ENCODE measurements at places on chromosomes 5 and 9.

DNA sequence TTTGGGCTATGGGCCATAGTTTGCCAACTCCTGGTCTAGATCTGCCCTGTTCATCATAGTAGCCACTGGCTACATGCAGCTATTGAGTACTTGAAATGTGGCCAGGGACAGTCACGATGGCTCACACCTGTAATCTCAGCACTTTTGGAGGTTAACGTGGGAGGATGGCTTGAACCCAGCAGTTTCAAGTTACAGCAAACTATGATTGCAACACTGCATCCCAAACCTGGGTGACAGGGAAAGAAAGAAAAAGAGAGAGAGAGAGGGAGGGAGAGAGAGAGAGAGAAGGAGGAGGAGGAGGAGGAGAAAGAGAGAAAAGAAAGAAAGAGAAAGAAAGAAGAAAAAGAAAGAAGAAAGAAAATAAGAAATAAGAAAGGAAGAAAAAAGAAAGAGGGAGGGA is 5.1 kb upstream of the GMCL2 start:
- DNase-seq = peak; percentile 36

GRCh38 chr5:42399702-42400101 is 23.5 kb upstream of the GHR start:
- no peak for DNase-seq

- peak; percentile 21 for DNase-seq
These were observed 7.2 kb downstream of the CYSTM1 start for GRCh38 chr5:140182075-140182711.

- DNase-seq = no peak
These were observed 372.2 kb downstream of the ZSWIM6 start for GRCh38 chr5:61704289-61704688.

DNA sequence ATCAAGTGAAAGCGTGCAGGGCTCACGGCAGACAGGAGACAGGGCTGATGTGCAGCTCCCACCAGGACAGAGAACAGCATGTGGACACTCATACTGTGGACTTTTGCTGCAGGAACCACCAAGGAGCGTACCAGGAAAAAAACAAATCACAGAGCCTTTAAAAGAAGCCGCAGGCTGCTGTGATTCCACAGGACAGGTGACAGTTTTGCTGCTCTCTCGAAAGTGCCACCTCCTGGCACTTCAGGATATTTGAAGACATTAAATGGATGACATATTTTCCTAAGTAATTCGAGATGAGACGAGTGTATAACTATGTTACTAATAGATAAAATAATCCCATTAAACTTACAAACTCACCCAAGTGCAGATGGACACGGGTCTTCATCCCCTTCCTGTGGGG is 29.3 kb downstream of the ZDHHC11 start:
- DNase-seq = no peak

- DNase-seq = peak; percentile 28
These were observed 707 bp upstream of the ZFYVE16 start for GRCh38 chr5:80406980-80407734.

GRCh38 chr5:141778683-141779082 is 96.7 kb upstream of the ARAP3 start:
- no peak for DNase-seq

GRCh38 chr5:74934949-74935751 is 69.0 kb upstream of the FAM169A start:
- DNase-seq = peak; percentile 54

DNA sequence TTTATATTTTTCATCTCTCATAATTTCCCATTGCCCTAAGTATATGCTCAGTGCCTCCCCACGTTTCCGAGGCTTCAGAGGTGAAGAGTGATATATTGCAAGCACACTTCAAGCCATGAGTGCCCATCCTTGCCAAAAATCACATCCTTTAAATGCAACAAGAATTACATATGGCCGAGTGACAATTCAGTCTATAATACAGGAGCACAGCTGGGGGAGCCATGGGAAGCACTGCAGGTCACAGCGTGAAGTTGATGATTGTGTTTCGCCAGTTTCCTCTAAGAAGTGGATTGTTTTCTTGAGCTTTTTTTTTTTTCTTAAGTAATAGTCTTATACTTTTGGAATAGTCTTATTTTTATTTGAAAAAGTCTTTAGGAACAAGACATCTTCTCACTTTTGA is 61.1 kb downstream of the MTRR start:
- DNase-seq = no peak

DNA sequence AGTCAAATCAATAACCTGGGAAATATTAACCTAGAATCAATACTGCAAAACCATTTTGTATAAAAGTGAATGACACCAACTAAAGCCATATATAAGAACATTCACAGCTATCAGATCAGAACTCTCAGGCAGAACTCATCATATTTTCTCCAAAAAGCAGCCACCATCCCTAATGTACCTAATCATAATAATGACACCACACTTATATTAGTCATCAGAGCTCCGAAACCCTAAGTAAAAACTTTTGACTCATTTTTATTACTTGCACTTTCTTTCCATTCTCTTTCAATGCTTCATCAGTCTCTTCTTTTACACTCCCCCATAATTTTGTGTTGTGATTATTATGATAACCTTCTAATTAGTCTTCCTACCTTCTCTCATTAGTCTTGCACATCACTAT is 45.3 kb downstream of the INSL6 start:
- DNase-seq = peak; percentile 3

- DNase-seq = no peak
These were observed 146.7 kb upstream of the RAI14 start for GRCh38 chr5:34509392-34509791.

- peak; percentile 94 for DNase-seq
These were observed 53.2 kb downstream of the ZNF474 start for GRCh38 chr5:122182491-122182921.

GRCh38 chr9:129264388-129264787 is 86.3 kb upstream of the IER5L start:
- no peak for DNase-seq

- no peak for DNase-seq
These were observed 19.7 kb upstream of the ASTN2 start for GRCh38 chr9:117434566-117434965.

DNA sequence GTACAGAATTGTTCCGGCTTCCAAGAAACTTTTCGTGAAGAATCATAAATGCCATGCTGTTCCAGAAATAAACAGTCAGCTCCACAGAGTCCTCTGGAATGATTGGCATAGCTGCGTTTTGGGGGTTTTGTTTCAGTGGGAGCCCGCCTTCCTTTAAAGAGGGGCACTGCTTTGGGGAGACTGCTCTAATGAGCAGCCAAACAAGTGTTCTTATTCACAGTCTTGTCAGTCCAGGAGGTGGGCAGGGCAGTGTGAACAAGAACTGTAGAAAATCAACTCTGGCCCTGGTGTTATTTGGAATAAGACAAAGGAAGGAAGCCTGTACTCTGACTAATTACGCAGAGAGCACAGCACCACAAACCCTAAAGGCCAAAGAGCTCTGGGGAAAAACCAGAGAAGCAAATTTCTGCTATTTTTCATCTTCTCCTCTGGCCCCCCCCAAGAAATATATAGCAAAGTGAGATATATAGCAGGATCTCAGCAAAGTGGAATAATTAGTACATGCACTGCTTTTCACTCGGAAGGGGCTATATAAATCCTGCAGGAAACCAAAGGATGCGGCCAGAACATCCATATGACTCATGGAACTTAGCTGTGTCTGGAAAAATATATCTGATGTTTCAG is 92.9 kb downstream of the GLDC start:
- DNase-seq = peak; percentile 66

DNA sequence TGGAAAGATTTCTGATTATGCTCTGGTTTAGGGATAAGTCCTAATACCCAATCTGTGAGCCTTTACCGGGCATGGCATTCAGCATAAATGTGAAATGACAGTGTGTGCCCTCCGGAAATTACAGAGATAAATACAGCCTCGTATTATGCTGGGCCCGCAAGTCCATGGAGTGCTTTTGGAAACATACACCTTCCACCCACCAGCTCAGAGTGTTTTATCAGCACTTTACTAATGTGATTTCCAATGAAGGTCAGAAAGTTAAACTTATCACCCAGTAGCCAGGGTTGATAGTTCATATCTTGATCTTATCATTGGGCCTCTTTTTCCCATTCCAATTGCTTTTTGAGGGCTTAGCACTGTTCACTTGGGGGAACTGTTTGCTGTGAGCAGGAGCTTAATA is 94.8 kb downstream of the SGCD start:
- DNase-seq = no peak

DNA sequence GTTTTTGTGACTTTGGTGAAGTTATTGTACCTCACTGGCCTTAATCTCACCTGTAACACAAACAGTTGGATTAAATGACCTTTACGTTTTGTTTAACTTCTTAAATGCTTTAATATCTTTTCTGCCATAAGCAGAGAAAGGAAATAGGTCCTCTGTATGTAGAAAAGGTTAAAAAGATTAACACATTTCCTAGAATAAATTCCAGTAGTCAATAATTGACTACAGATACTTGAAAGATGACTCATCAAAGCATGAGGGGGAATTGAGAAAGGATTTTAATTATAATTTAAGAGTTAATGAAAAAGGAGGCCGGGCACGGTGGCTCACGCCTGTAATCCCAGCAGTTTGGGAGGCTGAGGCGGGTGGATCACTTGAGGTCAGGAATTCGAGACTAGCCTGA is 35.8 kb upstream of the CMYA5 start:
- no peak for DNase-seq

DNA sequence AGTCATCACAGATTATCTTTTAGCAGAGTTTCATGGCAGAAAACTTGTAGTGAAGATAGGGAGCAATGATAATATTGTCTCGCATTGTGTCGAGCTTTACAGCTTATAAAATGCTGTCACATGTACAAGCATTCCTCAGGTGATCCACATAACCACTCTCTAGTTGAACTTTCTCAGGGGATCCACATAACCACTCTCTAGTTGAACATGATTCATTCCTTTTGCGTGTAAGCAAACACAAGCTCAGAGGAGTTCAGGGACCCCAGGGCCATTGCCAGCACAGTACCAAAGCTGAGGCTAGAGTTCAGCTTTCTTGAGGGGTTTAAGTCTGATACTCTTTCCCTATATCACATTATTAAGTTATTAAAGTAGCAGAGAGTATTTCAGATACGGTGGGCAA is 86.7 kb downstream of the CDH6 start:
- DNase-seq = peak; percentile 64

- no peak for DNase-seq
These were observed 24.3 kb upstream of the CNOT6 start for GRCh38 chr5:180469866-180470265.

- no peak for DNase-seq
These were observed 165.0 kb upstream of the HMHB1 start for GRCh38 chr5:143646961-143647360.

DNA sequence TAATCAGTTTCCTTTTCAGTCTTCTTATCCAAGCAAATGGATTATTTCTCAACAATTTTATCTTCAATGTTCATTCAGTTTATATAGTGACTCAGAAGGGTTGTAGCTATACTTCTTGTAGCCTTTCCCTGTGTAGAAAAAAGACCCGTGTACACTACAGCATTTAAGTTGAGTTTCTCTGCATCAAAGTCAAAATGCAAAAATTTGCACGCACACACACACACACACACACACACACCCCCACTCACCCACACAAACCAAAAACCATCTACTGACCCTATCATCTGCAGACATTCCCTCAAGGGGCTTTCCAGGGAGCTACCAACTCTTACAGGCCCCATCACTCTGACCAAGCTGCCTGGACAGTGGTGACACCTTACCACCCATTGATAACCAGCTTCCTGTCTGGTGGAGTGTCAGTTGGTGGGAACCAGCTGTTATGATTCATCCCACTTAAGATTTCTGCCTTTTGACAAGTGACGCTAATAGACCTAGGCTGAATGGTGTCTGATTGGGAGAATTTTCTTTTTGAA is 12.2 kb upstream of the ELL2 start:
- DNase-seq = peak; percentile 80

DNA sequence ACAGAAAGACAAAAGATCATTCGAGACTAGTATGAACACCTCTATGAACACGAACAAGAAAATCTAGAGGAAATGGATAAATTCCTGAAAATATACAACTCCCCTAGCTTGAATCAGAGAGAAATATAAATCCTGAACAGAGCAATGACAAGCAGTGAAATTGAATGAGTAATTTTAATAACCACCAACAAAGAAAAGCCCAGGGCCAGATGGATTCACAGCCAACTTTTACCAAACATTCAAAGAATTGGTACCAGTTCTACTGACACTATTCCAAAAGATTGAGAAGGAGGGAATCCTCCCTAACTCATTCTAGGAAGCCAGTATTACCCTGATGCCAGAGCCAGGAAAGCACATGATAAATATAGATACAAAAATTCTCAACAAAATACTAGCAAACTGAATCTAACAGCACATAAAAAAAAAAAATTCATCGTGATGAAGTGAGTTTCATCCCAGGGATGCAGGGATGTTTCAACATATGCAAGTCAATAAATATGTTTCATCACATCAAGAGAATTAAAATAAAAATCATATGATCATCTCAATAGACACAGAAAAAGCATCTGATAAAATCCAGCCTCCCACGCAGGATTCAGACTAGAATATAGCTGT is 25.2 kb upstream of the PTGER4 start:
- DNase-seq = no peak

DNA sequence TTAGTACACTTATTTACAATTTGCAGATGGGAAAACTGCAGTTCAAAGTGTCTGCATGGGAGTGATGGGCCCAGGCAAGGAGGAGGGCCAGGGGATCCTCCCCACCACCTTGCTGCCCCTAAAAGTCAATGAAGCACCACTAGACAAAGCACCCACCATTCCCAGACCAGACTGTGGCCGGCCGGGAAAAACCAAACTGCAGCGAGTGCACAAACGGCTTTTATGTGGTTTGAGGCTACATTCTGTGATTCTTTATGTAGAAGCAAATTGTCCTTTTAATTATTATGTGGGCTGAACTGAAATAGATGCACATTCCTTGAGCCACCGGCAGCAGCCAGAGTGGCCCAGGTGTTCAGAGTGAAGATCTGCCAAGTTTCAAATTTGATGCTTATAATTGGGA is 585.3 kb upstream of the KLF4 start:
- DNase-seq = no peak

DNA sequence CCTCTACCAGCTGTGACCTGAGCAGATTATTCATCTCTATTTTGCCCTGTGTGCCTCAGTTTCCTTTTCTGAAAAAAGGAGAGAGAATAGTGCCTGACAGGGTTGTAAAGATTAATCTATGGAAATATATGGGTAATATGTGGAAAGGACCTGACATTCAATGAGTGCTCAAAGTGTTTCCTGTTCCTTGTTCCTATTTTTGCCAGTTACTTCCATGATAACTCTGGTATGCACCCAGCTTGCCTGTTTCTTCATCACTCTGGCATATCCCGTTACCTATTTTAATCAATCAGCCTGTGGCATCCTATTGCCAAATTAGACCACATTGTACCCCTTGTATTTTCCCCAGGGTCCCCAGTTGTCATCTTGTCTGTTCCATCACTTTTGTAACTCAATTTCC is 3.6 kb upstream of the ARAP3 start:
- no peak for DNase-seq

GRCh38 chr9:76912636-76913275 is 6.8 kb upstream of the PRUNE2 start:
- peak; percentile 60 for DNase-seq

GRCh38 chr9:32331240-32331639 is 53.2 kb upstream of the ACO1 start:
- no peak for DNase-seq

All from iris pigment epithelial cell (primary cell).